Amniotic stem cell (primary cell): ENCODE measurements at places on chromosomes 2 and 18.

- no peak for DNase-seq
Measured at GRCh38 chr18:80023173-80023572, 11.1 kb upstream of the RBFA start.

DNA sequence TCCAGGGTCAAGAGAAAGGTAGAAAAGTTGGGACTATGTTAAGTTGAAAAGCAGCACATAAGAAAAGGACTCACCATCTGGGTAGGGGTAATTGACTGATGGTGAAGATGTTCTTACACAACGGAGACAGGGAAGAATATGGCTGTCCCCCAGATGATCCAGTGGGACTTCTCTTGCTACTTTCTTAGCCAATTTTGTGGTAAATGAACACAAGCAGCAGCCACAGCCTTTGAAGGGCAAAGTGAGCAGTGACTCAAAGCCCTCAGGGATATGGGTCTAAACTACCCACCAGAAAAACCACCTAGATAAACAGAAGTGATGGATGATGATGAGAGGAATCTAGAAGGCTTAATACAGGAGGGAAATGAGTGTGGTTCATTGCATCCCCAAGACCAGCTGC is 65.8 kb upstream of the SLC9A2 start:
- DNase-seq = no peak

GRCh38 chr2:235002198-235003095 is 50.6 kb downstream of the SH3BP4 start:
- no peak for DNase-seq

- DNase-seq = no peak
Measured at GRCh38 chr2:222049946-222050345, 248.9 kb downstream of the PAX3 start.

GRCh38 chr2:160157861-160158829 is 41.9 kb downstream of the ITGB6 start:
- DNase-seq = no peak

GRCh38 chr18:56097621-56098020 is 509.6 kb upstream of the TCF4 start:
- DNase-seq = no peak

DNA sequence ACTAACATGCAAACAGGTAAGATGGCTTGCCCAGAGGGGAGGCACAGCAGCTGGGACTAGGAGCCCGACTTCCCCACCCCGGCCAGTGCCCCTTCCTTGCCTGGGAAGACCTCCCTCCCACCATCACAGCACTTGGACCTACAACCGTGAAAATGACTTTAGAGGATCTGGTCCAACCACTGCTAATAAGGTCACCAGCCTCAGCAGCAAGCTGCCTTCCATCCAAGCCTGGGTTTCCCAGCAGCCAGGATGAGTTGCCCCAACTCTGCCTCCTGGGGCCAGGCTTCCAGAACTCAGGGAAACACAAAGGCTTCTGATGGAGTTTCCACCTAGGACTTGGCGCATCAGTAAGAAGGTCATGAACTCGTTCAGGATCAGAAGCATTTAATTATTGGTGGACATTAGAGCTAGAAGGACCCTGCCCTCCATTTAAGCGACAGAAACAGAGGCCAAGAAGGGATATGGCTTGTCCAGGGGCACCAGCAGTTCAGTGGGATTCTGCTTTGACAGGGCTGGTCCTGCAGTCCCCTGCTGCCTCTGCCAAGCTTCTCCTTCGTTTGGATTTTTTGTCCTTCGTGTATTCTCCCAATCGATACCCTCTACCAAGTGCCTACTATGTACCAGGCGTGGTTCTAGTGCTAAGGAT is 403.0 kb upstream of the ID2 start:
- no peak for DNase-seq

GRCh38 chr2:174682007-174682577 is 82.2 kb downstream of the CHRNA1 start:
- peak; percentile 13 for DNase-seq

GRCh38 chr2:11677136-11678055 is 7.4 kb upstream of the NTSR2 start:
- no peak for DNase-seq

DNA sequence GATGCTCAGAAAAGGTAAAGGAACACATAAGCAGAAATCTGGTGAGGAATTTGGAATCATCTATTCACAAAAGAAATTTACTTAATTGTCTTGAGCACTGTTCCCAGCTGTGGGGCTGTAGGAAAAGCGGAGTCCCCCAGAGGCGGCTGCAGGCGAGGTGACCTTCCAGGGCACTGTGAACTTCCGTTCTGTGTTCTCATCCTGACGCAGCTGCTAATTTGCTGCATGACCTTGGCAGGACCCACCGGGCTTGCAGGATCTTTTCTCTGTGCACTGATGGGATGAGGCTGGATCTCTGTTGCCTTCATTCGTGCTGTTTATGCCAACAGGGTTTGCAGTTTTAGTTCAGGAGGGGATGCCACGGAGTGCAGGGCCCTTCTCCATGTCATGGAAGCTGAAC is 301.9 kb upstream of the MYT1L start:
- no peak for DNase-seq

- no peak for DNase-seq
Measured at GRCh38 chr2:219748671-219749570, 121.5 kb downstream of the SLC4A3 start.

DNA sequence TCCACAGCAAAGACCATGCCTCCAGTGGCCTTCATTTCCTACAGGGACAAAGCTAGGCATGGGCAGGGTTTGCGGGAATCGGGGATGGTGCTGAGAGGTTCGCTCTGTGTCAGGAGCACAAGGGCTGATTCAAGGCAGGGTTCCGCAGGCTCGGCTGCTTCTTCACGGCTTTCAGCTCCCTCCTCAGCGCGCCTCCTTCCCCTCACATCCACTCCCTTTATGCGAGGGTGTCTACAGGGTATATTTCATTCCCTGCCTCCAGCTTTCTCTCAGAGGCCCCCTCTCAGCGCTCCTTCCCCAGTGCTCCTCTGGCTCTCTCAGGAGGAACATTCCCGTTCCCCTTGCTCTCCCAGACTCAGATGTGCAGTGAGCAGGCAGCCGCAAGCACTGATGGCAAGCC is 78.7 kb upstream of the ASB18 start:
- DNase-seq = no peak

DNA sequence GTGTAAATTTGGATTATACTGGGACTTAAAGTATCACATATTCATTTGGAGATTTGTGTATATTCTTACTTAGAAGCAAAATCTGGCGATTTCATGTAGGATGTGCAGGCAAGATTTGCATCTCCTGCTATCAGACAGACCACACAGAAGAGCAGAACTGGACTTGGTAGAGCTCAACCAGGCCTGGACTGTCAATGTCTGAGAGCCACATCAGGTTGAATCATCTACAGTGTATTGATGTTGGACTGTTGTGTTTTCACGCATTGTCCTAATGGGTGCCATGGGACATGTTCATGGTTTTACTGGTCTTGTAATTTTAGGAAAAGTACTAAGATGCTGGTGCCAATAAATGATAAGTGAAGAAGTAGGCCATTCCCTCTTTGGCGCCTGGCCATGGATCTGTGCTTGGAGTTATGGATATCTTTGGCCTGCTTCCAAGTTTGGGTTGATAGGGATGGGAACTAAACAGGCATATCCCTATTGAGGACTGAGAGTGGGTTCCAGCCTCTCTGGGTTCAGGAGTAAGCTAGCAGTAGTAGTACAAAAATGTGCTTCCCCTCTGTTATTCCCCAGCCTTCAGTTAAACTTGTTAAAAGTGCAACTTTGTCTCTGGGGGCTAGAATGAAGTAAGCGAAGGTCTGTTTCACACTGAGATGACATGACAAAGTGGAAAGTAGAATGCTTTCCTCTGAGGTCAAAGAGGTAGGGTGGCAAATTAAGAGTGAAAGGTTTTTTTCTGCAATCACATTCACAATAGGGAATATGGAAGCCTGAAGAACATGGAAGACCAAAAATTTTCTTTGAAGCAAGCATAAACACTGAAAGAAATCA is 49.2 kb upstream of the NEMP2 start:
- no peak for DNase-seq

DNA sequence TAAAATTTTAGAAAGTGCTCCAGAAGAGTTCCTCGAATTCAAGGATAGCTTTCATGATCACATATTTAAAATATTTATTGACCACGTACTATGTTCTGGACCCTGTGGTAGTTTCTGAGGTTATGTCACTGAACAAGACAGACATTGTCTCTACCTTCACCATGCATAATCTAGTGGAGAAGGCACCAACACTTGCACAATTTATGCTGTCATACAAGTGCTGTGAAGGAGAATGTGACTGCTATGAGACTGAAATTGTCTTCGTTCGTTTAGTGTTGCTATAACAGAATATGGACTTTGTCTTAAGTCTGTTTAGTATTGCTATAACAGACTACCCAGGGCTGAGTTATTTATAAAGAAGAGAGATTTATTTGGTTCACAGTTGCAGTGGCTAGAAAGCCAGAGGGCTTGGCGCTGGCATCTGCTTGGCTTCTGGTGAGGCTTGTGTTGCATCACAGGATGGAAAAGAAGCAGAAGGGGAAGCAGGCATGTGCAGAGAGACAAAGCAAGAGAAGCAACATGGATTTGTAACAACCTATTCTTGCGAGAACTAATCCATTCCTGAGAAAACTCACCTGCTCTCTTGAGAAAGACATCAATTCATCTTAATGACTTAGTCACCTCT is 50.0 kb upstream of the RFX8 start:
- no peak for DNase-seq

DNA sequence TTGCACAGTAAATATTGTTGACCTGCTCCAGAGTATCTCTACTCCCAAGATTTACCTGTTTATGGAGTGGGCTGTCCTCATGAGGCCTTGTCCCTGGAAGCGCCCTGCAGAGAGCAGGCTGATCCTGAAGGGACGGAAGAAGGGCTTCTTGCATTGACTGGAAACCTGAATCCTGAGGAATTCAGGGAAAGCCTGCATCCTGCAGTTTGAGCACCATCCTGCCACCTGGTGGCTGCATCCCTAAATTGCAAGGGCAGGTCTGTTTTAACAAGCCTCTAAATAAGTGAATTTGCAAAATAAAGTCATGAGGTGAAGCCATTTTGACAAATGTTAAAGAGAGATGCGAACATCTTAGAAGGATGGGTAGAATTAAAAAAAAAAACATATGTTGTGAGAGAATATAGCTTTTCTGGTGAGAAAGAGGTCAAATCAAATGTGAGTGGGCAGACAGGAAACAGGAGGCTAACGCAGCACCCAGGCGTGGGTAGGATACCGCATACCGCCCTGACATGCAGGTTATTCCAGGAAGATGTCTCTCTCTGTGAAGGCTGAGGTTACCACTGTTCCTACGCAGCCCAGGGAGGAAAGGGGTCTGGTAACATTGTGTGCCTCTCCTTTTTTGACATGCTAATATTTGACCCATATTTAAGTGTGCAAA is 754.9 kb downstream of the RNF144A start:
- no peak for DNase-seq

- no peak for DNase-seq
Measured at GRCh38 chr2:151091583-151091982, 170.1 kb downstream of the RBM43 start.

GRCh38 chr2:222916229-222917197 is 55.7 kb downstream of the ACSL3 start:
- no peak for DNase-seq

DNA sequence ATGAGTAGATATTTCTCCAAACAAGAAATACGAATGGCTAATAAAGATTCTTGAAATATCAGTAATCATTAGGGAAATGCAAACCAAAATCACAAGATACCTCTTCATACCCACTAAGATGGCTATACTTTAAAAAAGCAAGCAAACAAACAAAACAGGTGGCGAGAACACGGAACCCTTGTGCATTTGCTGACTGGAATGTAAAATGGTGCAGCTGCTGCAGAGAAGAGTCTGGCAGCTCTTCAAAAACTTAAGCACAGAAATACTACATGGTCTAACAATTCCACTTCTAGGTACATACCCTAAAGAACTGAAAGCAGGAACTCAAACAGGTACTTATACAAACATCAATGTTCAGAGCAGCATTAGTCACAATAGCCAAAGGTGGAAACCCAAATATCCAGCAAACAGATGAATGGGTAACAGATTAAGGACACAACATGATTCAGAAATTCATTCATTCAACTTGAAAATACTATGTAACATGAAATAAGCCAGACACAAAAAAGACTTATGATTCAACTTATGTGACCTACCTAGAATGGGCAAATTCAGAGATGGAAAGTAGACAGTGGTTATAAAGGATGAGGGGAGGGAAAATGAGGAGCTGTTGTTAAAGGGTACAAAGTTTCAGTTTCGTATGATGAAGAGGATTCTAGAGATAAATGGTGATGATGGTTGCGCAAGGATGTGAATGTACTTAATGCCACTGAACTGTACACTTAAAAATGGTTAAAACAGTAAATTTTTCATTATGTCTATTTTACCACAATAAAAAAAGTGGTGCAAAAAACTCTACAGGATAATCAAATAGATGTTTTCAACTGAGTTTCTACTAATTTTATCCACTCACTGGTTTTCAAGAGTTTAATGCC is 26.9 kb upstream of the GPR75 start:
- DNase-seq = no peak

DNA sequence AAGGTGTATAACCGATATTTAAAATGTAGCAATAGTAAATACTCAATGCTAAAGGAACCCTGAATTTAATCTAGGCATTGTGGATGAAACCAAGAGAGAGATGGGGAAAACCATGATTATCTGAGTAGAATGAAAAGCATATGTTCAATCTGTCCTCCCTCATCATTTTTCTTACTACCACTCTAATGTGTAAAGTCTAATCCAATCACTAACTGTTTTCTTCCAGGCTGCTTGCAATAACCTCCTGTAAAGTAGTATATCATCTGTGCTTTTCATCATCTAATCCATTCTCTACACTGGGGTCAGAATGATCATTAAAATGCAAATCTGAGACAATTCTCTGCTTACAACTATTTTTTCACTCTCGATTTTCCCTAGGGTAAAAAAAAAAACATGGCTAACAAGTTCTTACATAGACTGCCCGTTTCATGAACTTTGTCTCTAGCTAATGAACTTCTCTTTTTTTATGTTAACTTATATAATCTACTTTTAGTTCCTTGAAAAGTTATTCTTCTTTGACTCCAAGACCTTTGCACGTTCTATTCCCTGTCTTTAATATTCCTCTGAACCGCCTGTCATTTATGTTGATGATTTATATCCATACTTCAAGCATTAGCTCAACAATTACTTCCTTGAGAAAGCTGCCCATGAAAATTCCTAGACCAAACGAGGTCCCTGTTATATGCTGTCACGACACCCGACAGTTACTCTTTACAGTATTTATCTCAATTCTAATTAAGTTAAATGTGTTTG is 94.7 kb upstream of the SLC8A1 start:
- DNase-seq = no peak

- DNase-seq = no peak
Measured at GRCh38 chr2:65662654-65663432, 230.4 kb upstream of the SPRED2 start.

GRCh38 chr2:85589982-85590791 is 5.4 kb upstream of the RNF181 start:
- no peak for DNase-seq

DNA sequence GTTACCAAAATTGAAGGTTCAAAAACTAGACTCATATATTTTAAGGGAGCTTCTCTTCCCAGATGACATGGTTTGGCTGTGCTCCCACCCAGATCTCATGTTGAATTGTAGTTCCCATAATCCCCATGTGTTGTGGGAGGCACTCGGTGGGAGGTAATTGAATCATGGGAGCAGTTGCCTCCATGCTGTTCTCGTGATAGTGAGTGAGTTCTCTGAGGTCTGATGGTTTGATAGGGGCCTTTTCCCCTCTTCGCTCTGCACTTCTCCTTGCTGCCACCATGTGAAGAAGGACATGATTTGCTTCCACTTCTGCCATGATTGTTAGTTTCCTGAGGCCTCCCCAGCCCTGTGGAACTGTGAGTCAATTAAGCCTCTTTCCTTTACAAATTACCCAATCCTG is 140.1 kb downstream of the MAIP1 start:
- DNase-seq = no peak

GRCh38 chr2:99200076-99200800 is 19.3 kb downstream of the MRPL30 start:
- DNase-seq = no peak
